ENCODE measurements at places on chromosomes 6 and 20.

- DNase-seq: no peak
Measured at GRCh38 chr20:2234598-2235191, 61.1 kb upstream of the TGM3 start.

GRCh38 chr6:56766806-56767178 lies 124.1 kb upstream of the DST start:
- no peak for DNase-seq

DNA sequence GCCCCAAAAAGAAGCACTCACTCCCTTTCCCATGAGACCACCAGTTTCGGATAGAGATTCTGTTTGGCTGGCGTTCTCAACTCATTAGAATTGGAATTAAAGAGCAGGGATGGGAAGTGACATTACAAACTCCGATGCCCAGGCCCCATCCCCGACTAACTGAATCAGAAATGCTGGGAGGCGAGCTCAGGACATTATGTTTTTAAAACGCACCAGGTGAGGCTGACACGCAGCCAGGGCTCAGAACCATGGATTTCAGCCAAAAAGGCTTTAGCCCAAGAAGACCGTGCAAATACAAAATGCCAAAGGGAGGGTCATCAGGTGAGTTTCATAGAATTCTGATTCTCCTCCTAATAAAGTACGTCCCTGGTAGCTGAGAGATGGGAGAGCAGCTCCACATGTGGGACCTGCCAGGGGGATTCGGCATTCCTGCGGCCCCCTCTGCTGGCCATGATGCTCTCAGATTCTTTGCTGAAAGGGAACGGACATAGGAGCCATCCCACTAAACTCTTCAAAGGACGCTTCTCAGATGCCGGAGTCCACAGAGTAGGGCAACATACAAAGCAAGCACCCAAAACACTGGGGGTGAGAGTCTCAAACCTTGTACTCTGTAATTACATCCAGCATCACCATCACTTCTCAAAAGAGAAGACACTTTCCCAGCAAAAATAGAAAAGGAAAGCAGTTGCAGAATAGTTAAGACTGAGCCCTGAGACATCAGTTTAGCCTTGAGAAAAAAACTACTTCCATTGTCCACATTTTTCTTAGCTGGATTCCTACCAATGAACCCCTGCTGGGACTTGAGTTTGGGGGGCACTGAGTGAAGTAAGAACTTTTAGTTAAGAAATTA lies 205.2 kb downstream of the BMP7 start:
- no peak for DNase-seq

GRCh38 chr6:56364827-56365339 lies 117.5 kb upstream of the COL21A1 start:
- DNase-seq: no peak

DNA sequence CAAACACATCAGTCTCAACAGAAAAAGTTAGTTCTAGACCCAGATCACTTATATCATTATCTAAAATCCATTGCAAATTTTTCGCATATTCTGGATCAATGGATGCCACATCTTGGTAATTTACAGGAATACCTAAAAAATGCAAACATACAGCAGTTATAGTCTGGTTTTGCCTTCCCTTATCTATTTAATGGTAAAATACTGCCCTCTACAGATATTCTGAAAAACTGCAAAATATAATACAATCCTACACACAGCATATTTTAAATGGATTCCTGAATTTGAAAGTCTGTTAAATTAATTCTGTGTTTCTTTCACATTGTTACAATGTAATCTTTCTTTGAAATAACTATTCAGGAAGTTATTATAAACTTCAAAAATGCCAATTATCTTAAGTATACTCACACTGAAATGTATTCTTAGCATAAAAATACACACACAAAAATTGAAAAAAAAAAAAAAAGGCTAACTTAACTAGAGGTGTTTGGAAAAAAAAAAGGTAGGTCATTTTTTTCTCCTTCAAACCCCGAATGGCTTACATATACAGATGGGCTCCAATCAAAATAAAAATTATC lies 88.4 kb downstream of the HACE1 start:
- no peak for DNase-seq

DNA sequence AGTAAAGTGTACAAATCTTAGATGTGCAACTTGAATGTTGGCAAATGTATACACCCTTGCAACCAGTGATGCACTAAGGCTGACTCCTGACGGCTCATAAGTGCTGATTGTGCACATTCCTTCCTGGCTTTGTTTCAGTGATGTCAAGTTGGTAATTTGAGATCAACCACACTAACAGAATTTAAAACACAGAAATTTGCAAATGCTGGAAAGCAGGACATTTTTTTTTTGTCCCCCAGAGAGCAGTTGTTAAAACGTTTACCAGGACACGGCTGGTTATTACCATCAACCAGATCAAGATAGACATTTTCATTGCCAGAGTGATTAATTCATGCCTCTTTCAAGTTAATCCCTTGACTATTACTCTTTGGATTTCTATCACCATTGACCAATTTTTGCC lies 735.6 kb downstream of the RFPL4B start:
- DNase-seq: no peak

DNA sequence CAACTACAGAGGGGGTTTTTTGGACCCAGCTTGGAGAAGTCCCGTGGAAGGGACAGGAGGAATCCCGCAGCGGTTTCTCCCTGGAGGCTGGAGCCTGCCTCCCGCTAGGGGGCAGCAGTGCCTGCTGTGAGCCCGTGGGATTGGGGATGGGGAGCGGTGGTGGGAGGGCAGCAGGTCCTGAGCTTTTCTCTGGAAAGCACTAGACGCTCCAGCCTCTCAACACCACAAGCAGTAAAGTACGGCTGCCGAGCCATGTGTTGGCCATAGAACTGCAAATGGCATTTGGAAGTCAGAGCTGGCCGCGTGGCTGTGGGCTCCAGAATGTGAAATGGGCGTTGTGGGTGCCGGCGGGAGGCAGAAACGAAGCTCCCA lies 47.8 kb downstream of the GMPR start:
- DNase-seq: peak; percentile 47

- DNase-seq: peak; percentile 72
Measured at GRCh38 chr6:166540631-166541331, 45.7 kb downstream of the RAMACL start.
